Peyer's patch (tissue), 4 donors: ENCODE measurements at places on chromosomes 2 and 18. TPM values are rescaled to one million over a fixed set of nuclear protein-coding genes. Genes with fewer than 3 reads are reported as not detected.

DNA sequence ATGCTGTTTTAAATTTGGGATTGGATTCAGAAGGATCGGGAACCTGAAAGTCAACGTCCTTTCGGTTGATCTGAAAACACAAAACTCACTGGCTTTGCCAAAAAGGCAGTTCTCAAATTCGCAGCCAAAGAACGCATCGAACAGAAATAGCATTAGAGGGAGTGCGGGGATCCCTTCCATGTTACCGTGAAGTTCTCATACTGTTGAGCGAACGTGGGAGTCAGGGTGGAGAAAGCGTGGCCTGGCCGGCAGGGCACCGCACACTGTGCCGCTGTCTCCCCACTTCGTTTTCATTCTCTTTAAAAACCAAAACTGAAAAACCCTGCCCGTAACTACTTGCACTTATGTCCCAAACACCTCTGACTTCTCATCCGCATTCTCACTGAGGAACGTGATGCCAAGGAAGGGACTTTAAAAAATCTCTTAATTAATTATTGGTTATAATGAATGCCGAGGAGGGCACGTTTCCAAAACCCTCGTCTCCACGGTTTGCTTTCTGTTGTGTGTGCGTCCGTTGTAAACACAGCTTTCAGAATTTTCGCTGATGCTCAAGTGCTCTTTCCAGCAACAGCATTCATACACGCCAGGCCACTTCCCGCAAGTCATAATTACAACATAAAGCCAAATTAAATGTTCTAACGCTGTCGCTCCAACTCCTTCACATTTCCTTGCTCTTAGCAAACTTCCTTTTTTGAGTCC is 60.9 kb upstream of the TWIST2 start:
- DNase-seq, result no peak

DNA sequence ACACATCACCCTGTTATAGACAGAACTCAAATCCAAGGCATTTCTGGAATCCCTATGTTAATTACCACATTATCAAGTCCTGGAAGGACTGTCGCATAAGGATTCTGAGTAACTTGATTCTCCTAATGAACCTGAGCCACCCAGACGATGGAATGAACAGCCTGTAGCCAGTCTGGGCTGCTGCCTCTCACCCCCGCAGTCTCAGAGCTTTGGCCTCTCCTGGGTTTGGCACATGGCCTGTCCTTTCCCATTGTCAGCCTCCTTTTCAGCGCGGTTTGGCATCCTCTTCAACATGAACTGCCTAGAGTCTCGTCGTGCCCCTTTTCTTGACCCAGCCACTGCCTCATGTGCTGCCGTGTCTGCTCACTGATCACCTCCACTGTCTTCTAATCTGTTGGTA is 147.6 kb downstream of the SLC8A1 start:
- no peak for DNase-seq

- no peak for DNase-seq
These were observed 53.6 kb upstream of the CAB39 start for GRCh38 chr2:230658877-230659652.

DNA sequence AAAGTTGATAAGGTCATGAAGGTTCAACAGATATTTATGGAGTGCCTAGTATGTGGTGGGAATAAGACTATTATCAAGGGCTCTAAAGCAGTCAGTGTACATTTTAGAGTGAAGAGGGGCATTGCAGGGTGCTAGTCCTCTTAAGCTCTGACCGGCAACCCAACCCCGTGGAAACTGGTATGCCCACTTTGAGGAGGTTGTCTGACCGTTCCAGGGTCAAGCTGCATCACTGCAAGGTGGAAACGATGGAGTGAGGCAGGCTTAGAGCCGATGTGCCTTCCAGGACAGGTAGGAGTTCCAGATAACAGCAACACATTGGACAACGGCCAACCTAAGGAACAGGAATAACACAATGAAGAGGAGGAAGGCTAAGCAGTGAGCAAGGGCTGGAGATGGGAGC is 1.4 kb upstream of the UCN start:
- DNase-seq, result no peak

TUBA4B gene
- total RNA-seq, result not detected

DNA sequence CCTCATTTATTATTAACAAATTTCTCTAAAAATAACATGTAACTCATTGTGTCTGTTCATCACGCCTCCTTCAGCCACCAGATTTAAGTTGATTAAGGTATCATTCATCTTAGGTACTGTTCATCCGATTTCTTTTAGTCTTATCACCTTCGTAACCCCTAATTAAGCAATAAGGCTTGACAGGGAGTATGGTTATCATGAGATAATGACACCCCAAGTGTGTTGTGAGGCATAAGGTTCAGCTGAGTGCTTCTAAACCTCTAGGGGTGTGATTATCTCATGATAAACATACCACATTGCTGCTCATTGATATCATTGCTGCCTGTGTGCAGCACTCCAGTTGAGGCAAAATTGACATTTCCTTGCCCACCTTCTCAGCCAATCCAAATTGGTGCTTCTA is 158.9 kb upstream of the BOD1L2 start:
- no peak for DNase-seq

GRCh38 chr2:68031542-68032160 is 31.2 kb downstream of the C1D start:
- no peak for DNase-seq

LTBP1 gene
- 17.0 TPM for total RNA-seq

TEX44 gene
- total RNA-seq, result not detected

DNA sequence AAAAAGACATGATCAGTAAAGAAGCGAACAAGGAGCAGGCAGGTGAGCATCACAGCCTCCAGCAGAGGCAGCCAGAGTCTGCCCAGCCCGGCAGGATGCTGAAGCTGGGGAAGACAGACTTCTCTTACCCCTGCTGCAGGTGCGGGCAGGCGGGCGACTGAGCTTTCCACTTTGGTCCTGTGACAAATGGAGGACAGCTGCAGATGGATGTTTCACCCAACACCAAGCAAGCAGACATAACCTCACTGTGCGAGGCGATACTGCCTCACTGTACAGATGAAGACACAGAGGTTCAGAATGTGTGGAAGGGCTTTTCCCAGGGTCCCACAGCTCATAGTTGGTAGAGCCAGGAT is 251.0 kb downstream of the AFF3 start:
- DNase-seq, result no peak

- no peak for DNase-seq
These were observed 90.2 kb upstream of the ARHGAP28 start for GRCh38 chr18:6639305-6639704.

GRCh38 chr18:49249521-49249920 is 210.9 kb downstream of the DYM start:
- no peak for DNase-seq

- no peak for DNase-seq
These were observed 112.0 kb upstream of the FOSL2 start for GRCh38 chr2:28280619-28281018.

DNA sequence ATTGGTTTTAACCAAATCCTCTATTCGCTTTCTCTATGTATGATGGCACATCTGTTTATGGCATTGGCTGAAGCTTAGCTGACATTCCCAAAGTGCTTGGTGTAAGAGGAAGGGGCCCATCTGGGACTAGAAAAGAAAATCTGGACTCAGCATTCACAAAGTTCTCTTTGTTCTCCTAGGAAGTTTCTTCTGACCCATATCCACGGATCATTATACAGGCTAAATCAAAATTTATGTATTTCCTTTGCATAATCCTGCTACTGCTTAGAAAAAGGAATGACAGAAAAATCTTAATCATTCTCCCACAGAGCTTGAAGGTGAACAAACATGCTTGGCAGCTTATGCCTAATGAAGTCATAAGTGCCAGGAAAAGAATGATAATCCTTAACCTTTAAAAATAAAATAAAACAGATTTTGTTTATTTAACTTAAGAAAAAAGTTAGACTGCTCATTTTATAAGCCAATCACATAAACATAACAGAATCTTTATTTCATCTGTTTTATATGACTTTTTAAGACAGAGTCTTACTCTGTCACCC is 88.4 kb downstream of the NYAP2 start:
- DNase-seq, result no peak

GRCh38 chr18:9730786-9731185 is 22.7 kb downstream of the RAB31 start:
- peak; percentile 22 for DNase-seq

DNA sequence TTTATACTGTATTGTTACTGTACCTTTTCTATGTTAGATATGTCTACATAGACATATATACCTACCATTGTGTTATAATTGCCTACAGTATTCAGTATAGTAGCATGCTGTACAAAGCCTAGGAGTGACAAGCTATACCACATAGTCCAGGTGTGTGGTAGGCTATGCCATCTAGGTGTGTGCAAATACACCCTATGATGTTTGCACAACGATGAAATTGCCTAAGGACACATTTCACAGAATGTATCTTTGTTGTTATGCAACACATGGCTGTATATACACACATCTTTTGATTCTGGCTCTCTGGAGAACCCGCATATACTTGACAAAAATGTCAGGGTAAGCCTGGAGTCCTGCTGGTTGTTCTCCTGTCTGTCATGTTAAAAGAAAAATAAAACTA is 85.1 kb downstream of the BCL2L11 start:
- no peak for DNase-seq

DTNB gene
- 23.1 TPM for total RNA-seq

TNFRSF11A gene
- total RNA-seq, result 43.7 TPM

DNA sequence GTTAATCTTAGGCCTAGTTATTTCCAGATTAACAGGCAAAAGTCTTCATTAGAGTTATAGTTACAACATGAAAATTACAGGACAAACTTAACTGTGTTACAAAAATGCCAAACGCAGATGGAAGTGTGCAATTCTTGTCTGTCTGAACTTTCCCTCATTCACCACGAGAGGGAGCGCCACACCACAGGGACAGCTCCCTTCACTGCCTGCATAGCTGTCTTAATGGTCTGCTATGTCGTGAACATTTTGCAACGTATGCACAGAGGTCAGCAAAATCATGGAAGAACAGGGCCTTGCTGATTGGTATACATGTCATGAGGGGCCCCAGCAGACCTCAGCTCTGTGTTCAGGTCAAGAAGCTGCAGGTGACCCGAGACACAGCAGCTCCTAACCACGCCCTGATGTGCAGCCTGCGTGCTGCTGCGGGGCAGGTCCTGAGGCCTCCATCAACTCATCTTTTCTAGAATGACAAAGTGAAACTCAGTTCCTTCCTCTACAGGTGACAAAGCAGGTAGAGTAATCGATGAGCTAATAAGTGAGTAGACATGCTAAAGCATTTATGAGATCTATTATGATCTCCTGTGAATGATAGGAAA is 78.8 kb upstream of the ATP8B1 start:
- DNase-seq, result peak; percentile 70

DNA sequence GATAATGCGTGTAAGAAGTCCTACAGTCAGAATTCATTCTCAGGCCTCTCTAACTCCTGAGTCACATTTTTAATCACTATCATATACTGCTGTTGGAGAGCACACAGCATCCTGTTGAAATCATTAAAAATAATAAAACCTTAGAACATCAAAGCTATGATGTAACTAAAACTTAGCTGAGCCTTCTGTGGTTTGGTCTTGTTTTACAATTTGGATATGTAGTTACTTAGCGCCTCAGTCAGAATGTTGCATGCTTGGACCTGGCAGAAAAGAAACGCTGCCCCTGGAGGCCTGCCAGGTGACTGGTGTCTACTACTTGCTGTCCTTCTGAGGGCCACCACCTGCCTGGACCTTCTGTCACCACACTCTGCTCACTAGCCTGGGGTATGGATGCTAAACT is 261.1 kb upstream of the RASGRP3 start:
- no peak for DNase-seq

TSPYL6 gene
- total RNA-seq, result not detected

DNA sequence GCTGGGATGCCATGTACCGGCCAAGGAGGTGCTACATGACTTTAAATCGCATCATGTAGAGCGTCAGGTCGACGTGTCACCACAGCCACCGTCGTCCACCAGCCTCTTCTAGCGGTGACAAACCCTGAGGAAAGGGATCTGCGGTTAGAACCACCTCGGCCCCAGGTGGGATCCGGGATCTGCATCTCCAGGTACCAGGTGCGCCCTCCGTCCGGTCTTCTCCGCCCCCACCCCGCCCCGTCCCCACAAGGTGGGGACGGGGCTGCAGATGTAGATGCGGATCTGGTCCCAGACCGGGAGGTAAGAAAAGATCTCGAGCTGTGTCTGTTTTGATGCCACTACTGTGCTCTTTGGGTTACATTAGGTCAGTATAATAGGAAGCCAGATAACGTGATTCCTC is 38.4 kb downstream of the C1D start:
- DNase-seq, result no peak

DNA sequence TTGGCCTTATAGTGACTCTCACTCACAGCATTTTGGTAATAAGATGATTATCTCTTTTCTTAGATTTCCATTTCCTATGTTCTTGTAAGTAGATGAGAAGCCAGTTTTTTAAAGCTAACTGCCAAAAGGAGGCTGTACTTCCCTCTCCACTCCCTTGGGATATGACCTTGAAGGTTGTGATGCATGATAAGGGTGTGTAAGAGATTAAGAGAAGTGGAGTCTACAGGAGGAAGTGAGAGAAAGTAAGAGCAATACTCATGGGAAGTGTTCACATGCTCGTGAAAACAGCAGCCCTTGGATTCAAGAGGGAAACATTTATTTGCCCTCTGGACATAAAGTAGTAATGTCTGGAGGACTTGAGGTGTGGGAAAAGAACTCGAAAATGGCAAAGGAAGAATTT is 171.5 kb downstream of the EVA1A start:
- no peak for DNase-seq

GRCh38 chr2:187853381-187853791 is 299.2 kb upstream of the TFPI start:
- no peak for DNase-seq

ALPI gene
- total RNA-seq, result 390 TPM

KCNJ3 gene
- total RNA-seq, result 23.1 TPM

DNA sequence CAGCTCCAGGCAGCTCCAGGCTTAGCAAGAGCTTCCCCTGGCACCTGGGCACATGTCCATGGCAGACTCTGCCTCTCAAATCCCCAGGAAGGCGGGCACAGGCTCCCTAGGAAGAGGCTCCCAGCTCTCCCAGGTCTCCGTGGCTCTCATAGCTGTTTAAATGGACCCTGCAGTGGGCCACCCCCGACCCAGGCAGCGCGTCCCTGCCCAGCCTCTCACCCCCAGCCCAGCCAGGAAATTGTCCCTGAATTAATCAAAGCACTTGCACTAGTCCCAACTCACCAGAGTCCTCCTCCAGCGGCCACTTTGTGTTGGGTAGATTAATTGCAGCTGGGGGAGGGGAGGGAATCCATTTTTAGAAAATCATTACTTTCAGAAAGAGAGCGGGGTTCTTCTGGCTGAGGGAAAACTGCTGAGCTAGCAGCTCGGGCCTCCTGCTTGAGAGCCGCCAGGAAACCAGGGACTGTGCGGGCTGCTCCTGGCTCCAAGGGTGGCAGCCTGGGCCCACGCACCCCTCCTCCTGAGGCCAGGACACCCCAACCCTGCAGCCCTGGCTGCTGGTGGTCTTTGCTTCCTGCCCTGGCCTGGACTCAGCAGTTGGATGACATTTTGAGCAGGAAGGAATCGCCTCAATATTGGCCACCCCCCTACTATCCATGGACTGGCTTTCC is 36.0 kb downstream of the SMAD7 start:
- DNase-seq, result no peak

DNA sequence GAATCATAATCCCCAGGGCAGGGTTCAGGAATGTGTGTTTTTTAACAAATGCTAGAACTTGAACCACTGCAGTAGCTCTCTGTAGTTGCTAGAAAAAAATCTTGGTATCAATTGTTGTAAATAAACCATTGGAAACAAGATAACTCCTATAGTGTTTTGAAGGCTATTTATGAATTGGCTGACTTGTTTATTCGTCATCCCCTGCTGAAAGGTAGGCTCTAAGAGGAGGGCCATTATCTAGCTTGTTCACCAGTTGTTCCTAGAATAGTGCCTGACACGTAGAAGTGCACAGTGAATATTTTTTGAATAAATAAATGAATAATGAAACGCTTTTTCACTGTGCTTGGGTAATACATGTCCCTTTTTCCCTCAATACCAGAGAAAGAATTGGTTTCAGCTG is 211.4 kb downstream of the BABAM2 start:
- no peak for DNase-seq

PLEKHH2 gene
- total RNA-seq, result 158 TPM
